CD8-positive, alpha-beta memory T cell (primary cell): ENCODE measurements at places on chromosomes 5 and 9. TPM values are rescaled to one million over a fixed set of nuclear protein-coding genes. Genes with fewer than 3 reads are reported as not detected.

Gene ENTREP1
- not detected for total RNA-seq

DNA sequence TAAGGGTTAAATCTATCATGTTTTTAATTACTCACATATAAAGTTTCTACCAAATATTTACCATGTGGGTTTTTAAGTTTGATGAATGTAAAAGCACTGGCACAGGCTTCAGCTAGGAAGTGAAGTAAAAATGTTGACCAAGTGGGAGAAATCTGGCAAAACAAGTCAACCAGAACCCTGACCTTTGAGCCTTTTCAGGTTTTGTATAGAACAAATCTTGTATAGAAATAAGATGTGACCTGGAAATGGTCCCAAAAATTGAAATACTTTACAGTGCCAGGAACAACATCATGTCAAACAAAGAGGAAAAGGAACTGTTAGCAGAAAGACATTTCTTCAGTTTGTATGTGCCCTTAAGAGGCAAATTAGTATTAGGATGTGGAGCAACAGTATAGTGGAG, 137.6 kb downstream of the CCDC192 start:
- DNase-seq, result no peak

- no peak for DNase-seq
Observed at GRCh38 chr5:149001162-149001561, 61.7 kb downstream of the SH3TC2 start.

DNA sequence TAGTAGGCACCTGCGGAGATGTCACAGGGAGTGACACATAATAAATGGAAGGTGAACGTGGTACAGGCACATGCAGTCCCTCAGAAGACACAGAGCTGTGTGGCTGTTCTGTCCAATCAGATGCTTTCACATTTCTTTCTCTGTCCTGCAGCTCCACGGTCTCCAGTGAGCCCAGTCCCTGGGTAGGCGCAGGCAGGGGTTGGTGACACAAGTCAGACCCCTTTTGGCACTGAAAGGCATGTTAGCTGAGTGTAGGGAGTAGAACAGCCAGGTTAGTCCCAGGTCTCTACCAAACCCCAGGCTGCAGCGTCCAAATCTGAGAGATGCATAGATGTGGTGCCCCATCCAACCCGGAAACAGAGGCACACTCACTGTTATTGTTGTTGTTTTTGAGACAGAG, 2.8 kb downstream of the SLC31A2 start:
- DNase-seq, result no peak

DNA sequence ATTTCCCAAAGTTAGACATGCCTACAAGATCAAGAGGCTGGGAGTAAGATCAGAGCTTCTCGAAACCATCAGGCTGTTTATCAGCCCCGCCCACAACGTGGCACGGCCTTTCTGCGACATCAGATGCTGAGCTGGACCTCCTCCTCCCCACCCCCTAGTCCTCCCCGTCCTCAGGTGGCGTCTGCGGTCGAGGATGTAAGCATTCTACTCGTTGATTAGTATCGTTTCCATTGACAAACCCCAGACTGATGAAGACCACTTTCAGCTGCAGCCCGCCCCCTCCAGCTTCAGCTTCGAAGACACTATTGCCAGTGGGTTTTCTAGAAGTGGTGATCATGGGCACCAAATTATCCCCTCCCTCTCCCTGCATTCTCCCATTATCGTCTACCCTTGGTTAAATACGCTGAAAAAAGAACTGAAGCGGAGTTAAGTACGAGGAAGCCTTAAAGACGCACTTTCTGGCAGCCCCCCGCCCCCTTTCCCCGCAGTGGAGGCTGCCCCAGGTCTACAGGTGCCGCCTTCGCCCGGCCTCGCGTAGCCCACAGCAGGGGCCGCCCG, 1.1 kb downstream of the PPIC start:
- DNase-seq, result no peak

- DNase-seq, result no peak
Observed at GRCh38 chr9:131554843-131555351, 9.6 kb downstream of the PRRT1B start.

DNA sequence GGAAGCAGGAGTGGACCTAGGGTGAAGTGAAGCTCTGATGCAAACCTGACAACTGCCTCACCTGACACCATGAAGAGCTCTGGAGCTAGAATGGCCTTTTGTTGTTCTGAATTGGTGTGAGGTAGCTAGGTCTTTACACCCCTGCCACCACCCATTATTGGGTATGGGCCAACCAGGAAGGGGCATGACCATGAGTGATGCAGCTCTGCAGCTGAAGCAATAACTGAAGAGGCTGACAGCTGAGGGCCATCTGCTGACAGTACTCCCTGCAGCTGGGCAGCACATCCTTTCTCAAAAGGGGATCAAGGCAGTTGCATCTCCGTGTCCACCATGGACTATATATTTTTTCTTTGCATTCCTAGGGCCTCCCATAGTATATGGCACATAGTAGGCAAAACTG, 87.0 kb upstream of the TLE1 start:
- no peak for DNase-seq

GRCh38 chr9:13689925-13690324, 410.4 kb upstream of the MPDZ start:
- DNase-seq, result no peak

Gene HCN1
- not detected for total RNA-seq

DNA sequence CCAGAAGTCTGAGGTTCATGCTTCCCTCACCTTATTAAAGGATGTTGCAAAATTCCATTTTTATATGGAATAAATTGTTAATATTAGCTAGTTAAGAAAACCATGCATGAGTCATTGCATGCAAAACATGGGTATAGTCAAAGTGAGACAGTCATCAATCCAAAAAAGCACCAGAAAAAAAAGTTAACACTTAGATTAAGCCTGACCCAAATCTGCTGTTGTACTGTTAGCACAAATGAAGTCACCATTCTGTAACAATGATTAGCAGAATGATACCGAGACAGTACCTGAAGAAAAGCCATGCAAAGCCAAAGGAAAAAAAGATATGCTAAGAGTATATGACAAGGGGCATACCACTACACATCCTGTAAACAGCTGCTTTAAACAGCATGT, 49.5 kb downstream of the PKD2L2 start:
- no peak for DNase-seq

- no peak for DNase-seq
Observed at GRCh38 chr5:133610489-133611356, 1.6 kb downstream of the FSTL4 start.
